Endodermal cell (in vitro differentiated cells): ENCODE measurements at places on chromosomes 3 and 15.

DNA sequence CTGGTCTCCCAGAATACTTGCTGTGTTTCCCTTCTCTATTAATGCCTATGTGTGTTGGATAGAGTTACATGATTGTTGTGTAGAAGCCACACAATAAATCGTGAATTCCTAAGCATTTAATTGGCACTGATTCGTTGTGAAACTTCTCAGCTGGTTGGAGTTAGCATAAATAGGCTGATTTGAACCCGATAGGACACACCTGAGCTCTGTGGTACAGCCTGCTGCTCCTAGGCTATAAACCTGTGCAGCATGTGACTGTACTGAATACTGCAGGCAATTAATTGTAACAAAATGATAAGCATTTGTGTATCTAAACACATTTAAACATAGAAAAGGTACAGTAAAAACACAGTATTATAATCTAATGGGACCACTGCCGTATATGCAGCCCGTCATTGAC lies 4.9 kb downstream of the ACAD11 start:
- H3K36me3 ChIP-seq: no peaks in the 10 kb centered on the region
- no peak overlapping the region for H3K4me3 ChIP-seq
- DNase-seq: no peak
- no peaks in the 10 kb centered on the region for H3K27me3 ChIP-seq
- peaks cover 5% of the 10 kb centered on the region for H3K4me1 ChIP-seq

DNA sequence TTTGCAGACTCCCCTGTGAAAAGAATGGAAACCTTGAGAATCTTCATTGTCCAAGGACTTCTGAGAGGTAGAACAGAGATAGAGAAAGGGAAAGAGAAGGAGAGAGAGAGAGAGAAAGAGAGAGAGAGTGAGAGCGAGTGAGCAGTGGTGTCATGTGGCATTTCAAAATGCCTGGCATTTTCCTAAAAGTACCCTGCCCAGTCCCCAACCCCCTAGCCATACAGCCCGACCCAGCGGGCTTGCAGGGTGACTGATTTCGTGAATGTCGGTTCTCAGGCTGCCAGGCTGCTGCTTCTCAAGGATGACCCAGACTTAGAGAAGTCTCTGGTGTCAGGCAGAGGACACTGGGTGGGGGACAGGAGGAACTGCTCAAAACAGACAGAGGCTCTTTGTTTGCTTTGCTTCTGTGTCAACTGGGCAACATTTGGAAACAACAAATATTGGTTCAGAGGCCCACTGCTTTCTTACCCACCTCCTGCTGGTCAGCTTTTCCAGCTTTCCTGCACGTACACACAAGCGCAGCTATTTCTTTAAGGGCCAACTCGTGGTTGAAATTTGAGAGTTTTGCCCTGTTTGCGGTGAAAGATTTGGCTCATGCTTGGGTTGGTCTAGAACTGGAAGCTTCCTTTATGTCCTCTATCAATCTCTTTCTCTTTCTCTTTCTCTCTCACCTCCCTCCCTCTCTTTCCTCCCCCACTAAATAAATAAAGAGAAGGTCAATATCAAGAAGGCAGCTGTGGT lies 3.7 kb upstream of the TF start:
- no peak overlapping the region for H3K4me3 ChIP-seq
- no peak overlapping the region for H3K27ac ChIP-seq
- peaks cover 63% of the 10 kb centered on the region for H3K27me3 ChIP-seq
- no peaks in the 10 kb centered on the region for H3K4me1 ChIP-seq

DNA sequence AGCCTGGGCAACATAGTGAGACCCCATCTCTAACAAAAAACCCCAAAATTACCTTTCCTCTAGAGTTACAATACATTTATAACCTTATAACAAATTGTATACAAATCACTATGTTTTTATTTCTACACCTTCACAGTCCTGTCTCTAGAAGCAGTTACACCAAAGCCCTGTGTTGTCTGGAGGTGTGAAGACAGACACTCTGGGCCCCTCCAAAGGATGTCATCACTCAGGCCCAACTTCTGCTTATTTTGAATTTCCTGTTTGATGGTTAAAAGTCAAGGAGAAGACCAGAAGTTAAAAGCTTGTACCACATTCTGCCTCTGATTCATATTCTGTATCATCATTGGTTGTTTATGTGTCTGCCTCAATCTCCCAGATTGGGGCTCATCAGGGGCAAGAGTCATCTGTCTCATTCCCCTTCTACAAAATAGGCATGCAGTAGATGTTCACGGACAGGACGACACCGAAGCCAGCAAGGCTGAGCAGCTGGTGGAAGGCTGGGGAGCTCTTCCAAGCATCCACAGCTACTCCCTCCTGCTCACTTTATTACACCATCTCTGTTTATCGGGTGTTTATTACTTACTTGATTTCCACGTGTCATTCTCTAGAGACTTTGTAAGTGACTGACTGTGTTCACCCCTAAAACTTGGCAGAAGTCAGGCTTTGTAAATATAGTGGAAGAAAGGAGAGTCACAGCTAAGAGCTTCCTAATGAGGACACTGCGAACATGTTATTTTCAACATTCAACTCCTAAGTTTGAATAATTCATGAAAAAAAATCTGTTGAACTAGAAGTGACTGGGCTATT lies 136.8 kb upstream of the ANKRD28 start:
- H3K27ac ChIP-seq: no peak overlapping the region
- no peak overlapping the region for H3K4me3 ChIP-seq
- H3K36me3 ChIP-seq: no peaks in the 10 kb centered on the region
- no peaks in the 10 kb centered on the region for H3K27me3 ChIP-seq
- peaks cover 12% of the 10 kb centered on the region for H3K4me1 ChIP-seq
- DNase-seq: no peak

DNA sequence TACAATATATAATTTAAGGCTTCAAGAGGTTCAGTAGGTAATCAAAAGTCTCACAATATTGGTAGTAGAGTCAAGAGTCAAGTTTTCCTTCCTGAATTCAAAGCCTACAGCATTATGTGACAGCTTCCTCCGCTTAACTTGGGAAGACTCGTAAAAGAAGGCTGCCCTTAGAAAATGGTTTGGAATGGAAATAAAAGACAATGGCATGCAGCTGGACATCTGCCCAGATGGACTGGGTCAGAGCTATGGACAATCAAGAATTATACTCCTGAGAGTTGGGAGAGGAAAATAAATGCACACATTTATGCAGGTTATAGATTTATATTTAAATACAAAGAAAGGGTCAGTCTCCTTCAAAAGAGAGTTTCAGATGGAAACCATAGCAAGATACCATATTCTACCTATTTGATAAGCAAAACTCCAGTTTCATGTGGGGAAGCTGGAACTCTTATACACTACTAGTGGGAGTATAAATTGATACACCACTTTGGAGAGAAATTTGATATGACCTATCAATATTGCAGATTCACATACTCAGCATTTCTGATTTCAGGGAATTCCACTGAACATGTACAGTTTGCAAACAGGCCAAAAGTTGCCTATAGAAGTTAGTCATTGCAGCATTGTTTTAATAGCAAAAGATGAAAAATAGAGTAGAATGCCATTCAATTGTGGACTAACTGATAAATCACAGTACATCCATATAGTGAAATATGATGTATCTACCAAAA lies 6.1 kb downstream of the CRYBG3 start:
- peaks cover 6% of the 10 kb centered on the region for H3K27me3 ChIP-seq
- no peak overlapping the region for H3K4me3 ChIP-seq
- H3K4me1 ChIP-seq: no peaks in the 10 kb centered on the region
